Spinal cord (tissue), 10 donors: ENCODE measurements at places on chromosomes 7 and 10. TPM values are rescaled to one million over a fixed set of nuclear protein-coding genes. Genes with fewer than 3 reads are reported as not detected.
A peak's percentile ranks its signal among the peaks of the same experiment; 100 is the strongest.

DNA sequence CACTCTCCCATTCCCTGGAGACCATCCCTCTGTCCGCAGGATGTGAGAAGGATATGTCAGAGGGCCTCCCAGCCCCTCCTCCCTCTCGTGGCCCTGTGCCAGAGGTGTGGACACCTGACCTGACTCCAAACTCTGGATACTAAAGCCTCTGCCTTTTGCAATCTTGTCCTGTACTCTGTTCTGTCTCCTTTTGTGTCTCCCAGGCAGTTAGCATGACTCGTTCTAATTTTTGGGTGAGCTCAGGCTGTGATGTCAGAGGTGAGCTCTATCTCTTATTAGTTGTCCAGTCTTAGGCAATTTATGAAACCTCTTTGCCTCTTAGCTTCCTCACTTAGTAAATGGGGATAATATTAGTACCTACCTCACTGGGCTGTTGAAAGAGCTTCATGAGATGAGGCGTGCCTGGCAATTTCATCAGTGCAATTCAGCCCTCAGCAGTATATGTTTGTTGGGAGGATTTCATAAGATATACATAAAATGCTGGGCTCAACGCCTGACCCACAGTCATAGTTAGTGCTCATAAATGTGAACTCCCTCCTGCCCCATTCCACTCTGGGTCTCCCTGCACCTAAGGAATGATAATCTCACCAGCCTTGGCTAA lies 10.9 kb downstream of the MARVELD1 start:
- no peak overlapping the region for H3K27ac ChIP-seq
- H3K4me3 ChIP-seq, result no peak overlapping the region
- no peaks in the 10 kb centered on the region for H3K27me3 ChIP-seq

GRCh38 chr7:77808517-77808916 lies 9.9 kb downstream of the PHTF2 start:
- no peak overlapping the region for H3K27ac ChIP-seq
- H3K4me1 ChIP-seq, result no peaks in the 10 kb centered on the region
- no peak for DNase-seq
- H3K36me3 ChIP-seq, result no peaks in the 10 kb centered on the region
- H3K27me3 ChIP-seq, result no peaks in the 10 kb centered on the region

The MALSU1 gene
- total RNA-seq, result 43.3 TPM

- DNase-seq, result no peak
- H3K4me3 ChIP-seq, result no peak overlapping the region
- H3K4me1 ChIP-seq, result peaks cover 6% of the 10 kb centered on the region
- no peaks in the 10 kb centered on the region for H3K27me3 ChIP-seq
- H3K27ac ChIP-seq, result no peak overlapping the region
These were observed 5.8 kb upstream of the PLEKHA1 start for GRCh38 chr10:122368502-122369254.

DNA sequence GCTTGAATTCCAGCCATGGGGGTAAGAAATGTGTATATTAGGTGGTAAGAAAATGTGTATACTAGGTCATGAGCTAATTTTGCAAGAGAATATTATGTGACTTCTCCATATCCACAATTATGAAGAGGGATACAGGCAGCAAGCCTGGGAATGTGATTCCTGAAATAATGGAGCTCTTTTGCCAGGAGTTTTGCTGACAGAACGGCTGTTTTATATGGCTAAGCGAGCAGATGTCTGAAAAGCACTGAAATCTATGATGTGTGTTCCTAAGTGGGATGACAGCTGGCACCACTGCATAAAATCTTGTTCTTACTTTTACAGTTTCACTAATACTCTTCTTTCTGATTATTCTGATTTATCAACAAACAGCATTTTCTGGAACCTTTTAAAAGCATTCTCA lies 386.0 kb upstream of the HPS1 start:
- no peaks in the 10 kb centered on the region for H3K4me1 ChIP-seq
- H3K4me3 ChIP-seq, result no peak overlapping the region
- H3K27me3 ChIP-seq, result no peaks in the 10 kb centered on the region
- no peaks in the 10 kb centered on the region for H3K36me3 ChIP-seq
- H3K27ac ChIP-seq, result no peak overlapping the region

GRCh38 chr10:4285121-4285520 lies 500.1 kb upstream of the KLF6 start:
- H3K27ac ChIP-seq, result no peak overlapping the region
- H3K4me3 ChIP-seq, result no peak overlapping the region
- no peak for DNase-seq
- no peaks in the 10 kb centered on the region for H3K27me3 ChIP-seq

DNA sequence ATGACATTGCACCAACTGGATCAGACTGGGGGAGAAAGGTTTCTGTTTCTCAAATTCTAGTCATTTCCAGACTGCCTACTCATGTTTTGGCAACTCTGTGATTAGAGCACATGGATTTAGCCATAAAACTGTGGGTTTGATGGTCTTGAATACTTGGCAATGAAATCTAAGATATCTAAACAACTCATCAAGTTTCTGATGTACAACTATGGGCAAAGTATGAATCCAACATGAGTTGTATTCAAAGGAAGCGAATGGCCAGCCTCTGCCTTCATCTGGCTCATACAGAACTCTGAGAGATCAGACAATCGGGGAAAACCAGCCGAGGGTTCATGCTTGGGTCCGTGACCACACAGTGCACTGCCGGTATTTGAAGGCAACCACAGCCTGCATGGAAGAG lies 144.3 kb downstream of the ADAM12 start:
- H3K36me3 ChIP-seq, result no peaks in the 10 kb centered on the region
- peaks cover 2% of the 10 kb centered on the region for H3K27me3 ChIP-seq
- peaks cover 21% of the 10 kb centered on the region for H3K4me1 ChIP-seq
- H3K4me3 ChIP-seq, result no peak overlapping the region
- no peak for DNase-seq
- H3K27ac ChIP-seq, result peak overlapping the region; percentile 61

DNA sequence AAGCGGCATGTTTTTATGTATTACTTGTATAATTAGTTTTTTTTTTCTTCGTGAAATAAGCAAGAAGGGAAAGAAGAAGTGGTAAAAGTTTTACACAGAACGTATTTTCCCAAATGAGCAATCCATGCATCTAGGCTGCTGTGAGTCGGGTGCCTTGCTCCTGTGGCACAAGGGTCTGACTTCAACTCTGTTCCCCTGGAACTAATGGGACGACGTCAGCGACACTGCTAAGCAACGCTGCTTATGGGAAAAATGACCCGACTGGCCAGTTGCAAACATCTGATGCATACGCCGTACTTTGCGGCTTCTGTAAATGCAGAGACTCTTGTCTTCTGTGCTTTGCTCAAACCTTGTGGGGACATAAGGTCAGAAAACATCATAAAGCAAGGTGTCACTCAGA lies 66.3 kb downstream of the MPP7 start:
- DNase-seq, result no peak
- no peaks in the 10 kb centered on the region for H3K27me3 ChIP-seq
- H3K4me3 ChIP-seq, result no peak overlapping the region
- H3K36me3 ChIP-seq, result no peaks in the 10 kb centered on the region
- no peak overlapping the region for H3K27ac ChIP-seq

DNA sequence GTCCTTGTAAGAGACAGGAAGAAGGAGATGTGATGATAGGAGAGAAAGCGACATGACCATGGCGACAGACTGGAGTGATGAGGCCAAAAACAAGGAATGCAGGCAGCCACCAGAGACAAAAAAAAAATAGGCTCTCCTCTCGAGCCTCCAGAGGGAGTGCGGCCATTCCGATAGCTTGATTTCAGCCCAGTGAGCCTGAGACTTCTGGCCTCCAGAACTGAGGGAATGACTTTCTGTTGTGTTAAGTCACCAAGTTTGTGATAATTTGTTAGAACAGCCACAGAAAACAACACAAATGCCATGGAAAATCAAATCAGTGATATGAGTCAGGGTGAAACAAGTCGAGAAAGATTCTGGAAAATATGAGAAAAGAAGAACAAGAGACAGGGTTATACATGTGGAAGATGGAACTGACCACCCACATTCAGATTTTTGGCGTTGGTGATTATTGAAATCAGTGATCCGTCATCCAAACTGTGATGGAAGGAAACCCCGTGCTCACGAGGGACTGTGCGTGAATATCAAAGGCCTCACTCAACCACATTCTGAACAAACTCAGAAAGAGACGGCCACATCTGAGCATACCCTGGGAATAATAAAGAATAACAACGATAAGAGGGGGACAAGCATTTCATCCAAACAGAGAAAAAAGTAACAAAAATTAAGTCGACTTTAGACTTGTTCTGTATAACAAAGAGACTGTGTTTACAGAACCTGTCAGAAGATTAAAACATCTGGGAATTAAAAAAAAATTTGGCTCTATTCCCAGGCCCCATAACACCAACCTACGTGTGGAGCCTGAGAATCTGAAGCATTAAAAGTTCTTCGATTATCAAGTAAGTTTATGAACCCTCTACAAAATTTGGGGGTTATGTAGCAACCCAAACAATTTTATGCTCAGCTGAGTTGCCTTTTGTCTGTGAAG lies 72.1 kb downstream of the EEPD1 start:
- H3K27me3 ChIP-seq, result no peaks in the 10 kb centered on the region
- H3K36me3 ChIP-seq, result no peaks in the 10 kb centered on the region
- peak overlapping the region; percentile 1 for H3K27ac ChIP-seq
- H3K4me3 ChIP-seq, result no peak overlapping the region

DNA sequence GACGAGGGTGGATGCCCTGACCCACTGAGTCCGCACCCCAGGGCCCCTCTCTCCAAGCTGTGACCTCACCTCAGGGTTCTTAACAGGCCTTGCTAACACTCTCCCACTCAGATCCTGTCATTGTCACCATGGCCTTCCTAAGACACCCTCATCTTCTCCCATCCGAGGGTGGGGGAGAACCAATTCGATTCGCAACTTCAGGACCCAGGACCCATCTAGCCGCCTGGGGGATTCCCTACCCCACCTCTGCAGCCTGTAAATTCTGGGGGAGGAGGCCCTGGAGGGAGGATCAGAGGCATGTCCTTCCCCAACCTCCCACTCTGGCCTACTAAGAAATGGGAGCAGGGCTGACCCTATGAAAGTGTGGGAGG lies 17.4 kb downstream of the TRIM8 start:
- H3K27me3 ChIP-seq, result no peaks in the 10 kb centered on the region
- no peak overlapping the region for H3K4me3 ChIP-seq

- H3K4me3 ChIP-seq, result no peak overlapping the region
- H3K4me1 ChIP-seq, result no peaks in the 10 kb centered on the region
- no peak overlapping the region for H3K27ac ChIP-seq
- H3K27me3 ChIP-seq, result no peaks in the 10 kb centered on the region
These were observed 143.1 kb downstream of the AHR start for GRCh38 chr7:17441557-17441956.

DNA sequence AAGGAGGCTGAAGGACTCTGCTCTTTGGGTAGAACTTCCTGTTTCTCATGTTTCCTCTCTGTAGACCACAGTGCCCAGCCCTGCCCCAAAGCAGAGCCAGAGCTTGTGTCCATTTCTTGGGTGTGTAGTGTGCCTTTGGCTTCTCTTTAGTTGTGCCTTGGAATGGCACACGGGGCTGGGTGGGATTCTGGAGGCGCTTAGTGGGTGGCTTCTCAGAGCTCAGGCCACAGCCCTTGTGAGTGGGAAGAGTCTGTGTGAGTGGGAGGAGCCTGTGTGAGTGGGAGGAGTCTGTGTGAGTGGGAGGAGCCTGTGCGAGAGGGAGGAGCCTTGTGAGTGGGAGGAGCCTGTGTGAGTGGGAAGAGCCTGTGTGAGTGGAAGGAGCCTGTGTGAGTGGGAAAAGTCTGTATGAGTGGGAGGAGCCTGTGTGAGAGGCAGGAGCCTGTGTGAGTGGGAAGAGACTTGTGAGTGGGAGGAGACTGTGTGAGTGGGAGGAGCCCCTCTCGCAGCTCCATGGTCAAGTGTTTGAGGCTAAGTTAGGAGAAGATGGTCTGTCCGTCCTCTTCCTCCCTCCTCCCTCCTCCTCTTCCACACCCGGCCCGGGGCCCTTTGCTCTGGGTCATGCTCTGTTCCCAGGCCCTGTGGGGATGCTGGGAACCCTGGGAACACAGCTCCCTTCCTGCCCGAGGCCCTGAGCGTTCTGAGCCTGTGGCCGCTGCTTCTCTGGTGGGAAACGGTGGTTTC lies 153.0 kb downstream of the GRK5 start:
- DNase-seq, result no peak
- H3K4me1 ChIP-seq, result peaks cover 14% of the 10 kb centered on the region
- H3K27ac ChIP-seq, result no peak overlapping the region

- DNase-seq, result no peak
- no peak overlapping the region for H3K4me3 ChIP-seq
- no peak overlapping the region for H3K27ac ChIP-seq
- no peaks in the 10 kb centered on the region for H3K4me1 ChIP-seq
These were observed 16.1 kb downstream of the R3HCC1L start for GRCh38 chr10:98150544-98150943.

The SKAP2 gene
- total RNA-seq, result 17.6 TPM

The UTF1 gene
- not detected for total RNA-seq

DNA sequence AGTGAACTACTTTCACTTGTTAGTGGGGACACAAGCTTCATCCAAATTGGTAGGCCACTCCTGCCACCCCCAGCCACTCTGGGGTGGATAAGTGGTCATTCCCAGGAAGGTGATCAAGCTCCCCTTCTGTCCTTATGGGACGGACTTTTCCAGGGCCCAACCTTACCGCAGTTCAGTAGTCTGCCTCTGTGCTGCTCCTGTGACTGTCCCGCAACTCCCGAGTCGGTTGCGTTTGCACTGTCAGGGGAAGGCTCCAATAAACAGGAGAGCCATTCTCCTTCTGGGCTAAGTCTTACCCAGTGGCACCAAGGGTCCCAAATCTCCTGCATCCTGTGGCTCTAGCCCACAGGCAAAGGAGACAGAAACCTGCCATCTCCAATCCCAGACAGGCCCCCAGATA lies 7.4 kb upstream of the ZNF33A start:
- no peak for DNase-seq
- H3K4me1 ChIP-seq, result no peaks in the 10 kb centered on the region
- no peak overlapping the region for H3K27ac ChIP-seq
- no peaks in the 10 kb centered on the region for H3K36me3 ChIP-seq
- H3K27me3 ChIP-seq, result no peaks in the 10 kb centered on the region

The COL26A1 gene
- 15.4 TPM for total RNA-seq

The SLC16A9 gene
- 108 TPM for total RNA-seq

- peaks cover 14% of the 10 kb centered on the region for H3K4me1 ChIP-seq
- H3K27me3 ChIP-seq, result no peaks in the 10 kb centered on the region
- no peak for DNase-seq
- H3K27ac ChIP-seq, result no peak overlapping the region
- H3K36me3 ChIP-seq, result peaks cover 7% of the 10 kb centered on the region
- no peak overlapping the region for H3K4me3 ChIP-seq
These were observed 245.0 kb downstream of the MGMT start for GRCh38 chr10:129712000-129712399.

- H3K4me3 ChIP-seq, result no peak overlapping the region
- no peaks in the 10 kb centered on the region for H3K36me3 ChIP-seq
- no peak for DNase-seq
- no peak overlapping the region for H3K27ac ChIP-seq
- H3K4me1 ChIP-seq, result peaks cover 3% of the 10 kb centered on the region
These were observed 174.8 kb upstream of the MKI67 start for GRCh38 chr10:128301051-128301450.

The RALA gene
- total RNA-seq, result 39.6 TPM

The PHYHIPL gene
- total RNA-seq, result 98.9 TPM

The IDI2 gene
- not detected for total RNA-seq

The C10orf67 gene
- 1.0 TPM for total RNA-seq

GRCh38 chr7:159328096-159328495 lies 183.4 kb upstream of the VIPR2 start:
- no peaks in the 10 kb centered on the region for H3K4me1 ChIP-seq
- no peak for DNase-seq
- H3K27me3 ChIP-seq, result no peaks in the 10 kb centered on the region
- no peaks in the 10 kb centered on the region for H3K36me3 ChIP-seq
- no peak overlapping the region for H3K27ac ChIP-seq

The CTAGE15 gene
- 0.50 TPM for total RNA-seq

The TUBAL3 gene
- not detected for total RNA-seq

The CAMK2G gene
- total RNA-seq, result 49.8 TPM

GRCh38 chr7:29896685-29897411 lies 90.5 kb downstream of the WIPF3 start:
- no peak overlapping the region for H3K27ac ChIP-seq
- H3K4me1 ChIP-seq, result no peaks in the 10 kb centered on the region
- H3K27me3 ChIP-seq, result no peaks in the 10 kb centered on the region
- no peak overlapping the region for H3K4me3 ChIP-seq
- DNase-seq, result no peak
